Metanephros (tissue), 2 donors: ENCODE measurements at places on chromosomes 4 and X. TPM values are rescaled to one million over a fixed set of nuclear protein-coding genes. Genes with fewer than 3 reads are reported as not detected.

The RBMXL3 gene
- total RNA-seq: not detected

The MUC7 gene
- total RNA-seq: not detected

The HTATSF1 gene
- total RNA-seq: 60.0 TPM

The AP1AR gene
- total RNA-seq: 19.4 TPM

The NPY5R gene
- total RNA-seq: 1.6 TPM

The MAGEA4 gene
- total RNA-seq: not detected

The C4orf50 gene
- total RNA-seq: 0.06 TPM

The GPRIN3 gene
- 12.6 TPM for total RNA-seq

The PLXNB3 gene
- 2.5 TPM for total RNA-seq

The NSUN7 gene
- total RNA-seq: 13.3 TPM

The ADH1B gene
- total RNA-seq: 36.6 TPM

The CT45A1 gene
- total RNA-seq: not detected

The WWC2 gene
- total RNA-seq: 51.9 TPM

The TSPAN6 gene
- 72.9 TPM for total RNA-seq

The WAS gene
- 6.4 TPM for total RNA-seq

The CFAP99 gene
- total RNA-seq: 0.41 TPM

The KCTD8 gene
- 3.4 TPM for total RNA-seq

The REELD1 gene
- 0.35 TPM for total RNA-seq

The GLRB gene
- total RNA-seq: 6.9 TPM

The CXCL3 gene
- total RNA-seq: 2.6 TPM

The ADH1C gene
- total RNA-seq: 83.4 TPM

The PLAC1 gene
- 0.47 TPM for total RNA-seq

The RHOXF2 gene
- not detected for total RNA-seq

The REPS2 gene
- 16.2 TPM for total RNA-seq

The CASK gene
- total RNA-seq: 40.8 TPM

The CCDC110 gene
- total RNA-seq: 2.1 TPM

The TMEM131L gene
- total RNA-seq: 79.5 TPM

The CENPVL3 gene
- total RNA-seq: 0.70 TPM

The DAPP1 gene
- total RNA-seq: 4.6 TPM

The NSDHL gene
- 10.8 TPM for total RNA-seq

The CXorf58 gene
- 0.18 TPM for total RNA-seq

The SLC4A4 gene
- total RNA-seq: 63.1 TPM

The HTRA3 gene
- total RNA-seq: 22.1 TPM

The TMEM192 gene
- 16.7 TPM for total RNA-seq

The APLN gene
- 2.8 TPM for total RNA-seq

The PPEF2 gene
- total RNA-seq: not detected

The SOWAHD gene
- 1.2 TPM for total RNA-seq

The GPR119 gene
- not detected for total RNA-seq

The AMTN gene
- total RNA-seq: not detected

The FAM241A gene
- total RNA-seq: 1.3 TPM
